ENCODE measurements at places on chromosomes 7 and 10. TPM values are rescaled to one million over a fixed set of nuclear protein-coding genes. Genes with fewer than 3 reads are reported as not detected.
A peak's percentile ranks its signal among the peaks of the same experiment; 100 is the strongest.

DNA sequence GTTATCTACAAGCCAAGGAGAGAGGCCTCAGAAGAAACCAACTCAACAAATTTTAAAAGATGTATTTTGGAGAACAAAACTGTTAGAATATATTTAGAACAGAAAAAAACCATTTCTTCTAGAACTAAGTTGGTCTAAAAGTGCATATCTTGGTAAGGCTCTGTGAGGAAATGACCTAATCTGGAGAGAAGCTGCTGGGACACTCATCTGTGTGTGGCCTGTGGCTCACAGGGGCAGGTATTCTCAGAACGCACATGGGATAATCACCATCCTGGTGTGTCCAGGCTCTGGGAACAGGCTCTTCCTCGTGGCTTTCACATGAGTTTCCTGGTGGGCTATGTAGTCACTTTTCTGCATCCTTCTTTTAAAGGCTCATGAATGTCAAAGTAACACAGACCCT lies 38.1 kb upstream of the PRSS1 start:
- DNase-seq, result no peak

- no peak for DNase-seq
Observed at GRCh38 chr10:1543596-1543995, 193.7 kb downstream of the ADARB2 start.

DNA sequence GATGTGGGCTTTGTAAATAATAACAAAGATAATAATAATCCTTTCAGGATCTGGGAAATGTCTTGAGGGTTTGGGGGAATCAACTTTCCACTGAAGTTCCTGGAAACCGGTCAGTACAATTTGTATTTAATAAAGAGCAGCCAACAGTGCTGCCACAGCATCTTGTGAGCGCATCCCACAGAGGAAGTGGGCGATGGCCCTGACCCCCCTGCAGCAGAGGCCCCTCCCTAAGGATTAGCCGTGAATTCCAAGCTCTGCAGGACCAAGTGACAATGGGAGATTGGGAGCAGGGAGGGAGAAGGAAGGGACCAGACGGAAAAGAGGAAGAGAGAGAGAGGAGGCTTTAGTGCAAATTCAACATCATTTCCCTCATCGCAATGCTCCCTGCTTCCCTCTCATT lies 349.2 kb downstream of the RNLS start:
- DNase-seq, result peak; percentile 35

DNA sequence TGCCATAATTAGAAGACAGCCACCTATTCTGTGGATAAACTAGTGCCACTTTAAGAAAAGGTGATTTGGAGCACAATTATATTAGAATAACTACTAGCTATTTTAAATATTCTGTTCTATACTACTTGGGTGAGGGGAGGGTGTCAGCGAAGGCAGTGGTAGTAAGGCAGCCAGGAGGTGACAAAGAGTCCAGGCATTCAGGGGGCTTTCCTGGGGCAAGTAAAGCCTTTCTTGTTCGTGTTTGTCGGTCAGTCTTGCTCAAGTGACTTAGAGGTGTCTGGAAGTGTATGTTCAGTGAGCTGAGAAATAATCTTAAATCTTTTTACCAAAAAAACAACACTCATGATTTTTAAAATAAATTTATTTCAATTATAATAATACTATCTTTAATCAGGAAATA lies 34.4 kb downstream of the ADD3 start:
- no peak for DNase-seq

DNA sequence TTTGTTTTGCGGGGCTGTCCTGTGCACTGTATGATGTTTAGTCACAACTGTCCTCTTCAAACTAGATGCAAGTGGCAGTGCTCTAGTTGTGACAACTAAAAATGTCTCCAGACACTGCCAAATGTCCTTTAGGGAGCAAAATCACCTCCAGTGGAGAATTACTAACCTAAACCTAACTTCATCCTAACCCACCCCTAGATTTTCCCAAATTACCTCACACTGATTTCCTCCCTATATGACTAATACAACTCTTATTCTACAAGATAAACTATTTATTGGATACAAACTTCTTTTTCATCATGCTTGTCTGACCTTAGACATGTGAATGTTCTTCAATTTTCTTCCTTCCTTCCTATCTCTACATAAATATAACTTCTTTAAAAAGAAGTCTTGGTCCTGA lies 26.4 kb downstream of the PNPLA8 start:
- DNase-seq, result no peak

DNA sequence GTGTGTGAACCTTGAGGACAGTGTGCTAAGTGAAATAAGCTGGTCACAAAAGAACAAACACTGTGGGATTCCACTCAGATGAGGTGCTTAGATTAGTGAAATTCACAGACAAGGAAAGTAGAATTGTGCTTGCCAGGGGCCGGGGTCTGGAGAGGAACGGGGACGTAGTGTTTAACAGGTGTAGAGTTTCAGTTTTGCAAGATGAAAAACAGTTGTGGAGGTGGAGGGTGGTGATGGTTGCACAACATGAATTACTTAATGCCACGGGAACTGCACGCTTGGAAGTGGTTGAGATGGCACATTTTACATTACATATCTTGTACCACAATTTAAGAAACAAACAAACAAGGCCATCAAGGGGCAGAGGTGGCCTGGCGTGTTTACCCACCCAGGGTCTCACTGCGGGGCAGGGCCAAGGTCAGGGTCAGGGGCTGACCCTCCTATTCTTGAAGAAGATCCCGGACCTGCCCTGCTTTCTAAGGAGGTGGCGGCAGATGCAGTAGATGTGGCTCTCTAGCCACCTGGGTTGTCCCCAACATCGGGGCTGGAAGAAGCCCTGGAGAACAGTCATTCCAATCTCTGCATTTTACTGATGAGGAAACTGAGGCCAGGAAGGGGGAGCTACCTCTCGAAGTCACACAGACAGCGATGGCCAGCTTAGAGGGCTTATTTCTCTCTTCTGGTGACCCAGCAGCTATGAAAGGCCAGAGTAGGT lies 91.5 kb upstream of the LRRC4 start:
- no peak for DNase-seq

DNA sequence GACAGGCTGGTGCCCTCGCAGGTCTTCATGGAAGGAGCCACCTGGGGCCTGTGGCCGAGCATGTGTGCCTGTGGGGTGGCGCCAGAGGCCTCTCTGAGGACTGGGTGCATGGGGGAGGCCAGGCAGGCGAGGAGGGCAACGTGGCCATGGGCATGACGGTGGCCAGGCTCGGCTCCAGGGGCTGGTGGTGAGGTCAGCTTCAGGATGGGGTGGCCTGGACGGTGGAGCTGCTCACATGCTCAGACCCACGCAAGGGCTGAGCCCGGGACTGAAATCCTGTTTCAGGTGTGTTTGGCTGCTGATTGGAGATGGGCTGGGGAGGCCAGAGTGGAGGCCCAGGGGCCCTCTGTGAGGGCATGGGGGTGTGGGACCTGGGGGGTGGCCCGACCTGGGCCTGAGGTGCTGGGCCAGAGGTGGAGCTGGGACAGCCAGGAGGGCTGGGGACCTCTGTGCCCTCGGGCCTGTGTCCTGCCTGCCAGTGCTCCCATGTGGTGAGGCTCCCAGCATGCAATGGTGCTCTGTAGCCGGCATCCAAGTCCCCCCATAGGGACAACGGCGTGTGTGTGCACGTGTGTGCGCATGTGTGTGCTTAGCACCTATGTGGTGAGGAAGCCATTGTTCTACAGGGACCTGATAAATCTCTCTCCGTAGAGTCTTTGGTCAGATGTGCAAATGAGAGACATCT lies 71.1 kb downstream of the INPP5A start:
- no peak for DNase-seq

CTAGE15 gene
- total RNA-seq, result not detected

GRCh38 chr10:60488111-60488669 lies 98.5 kb upstream of the ANK3 start:
- DNase-seq, result no peak

ACBD7 gene
- total RNA-seq, result 1.9 TPM

DNA sequence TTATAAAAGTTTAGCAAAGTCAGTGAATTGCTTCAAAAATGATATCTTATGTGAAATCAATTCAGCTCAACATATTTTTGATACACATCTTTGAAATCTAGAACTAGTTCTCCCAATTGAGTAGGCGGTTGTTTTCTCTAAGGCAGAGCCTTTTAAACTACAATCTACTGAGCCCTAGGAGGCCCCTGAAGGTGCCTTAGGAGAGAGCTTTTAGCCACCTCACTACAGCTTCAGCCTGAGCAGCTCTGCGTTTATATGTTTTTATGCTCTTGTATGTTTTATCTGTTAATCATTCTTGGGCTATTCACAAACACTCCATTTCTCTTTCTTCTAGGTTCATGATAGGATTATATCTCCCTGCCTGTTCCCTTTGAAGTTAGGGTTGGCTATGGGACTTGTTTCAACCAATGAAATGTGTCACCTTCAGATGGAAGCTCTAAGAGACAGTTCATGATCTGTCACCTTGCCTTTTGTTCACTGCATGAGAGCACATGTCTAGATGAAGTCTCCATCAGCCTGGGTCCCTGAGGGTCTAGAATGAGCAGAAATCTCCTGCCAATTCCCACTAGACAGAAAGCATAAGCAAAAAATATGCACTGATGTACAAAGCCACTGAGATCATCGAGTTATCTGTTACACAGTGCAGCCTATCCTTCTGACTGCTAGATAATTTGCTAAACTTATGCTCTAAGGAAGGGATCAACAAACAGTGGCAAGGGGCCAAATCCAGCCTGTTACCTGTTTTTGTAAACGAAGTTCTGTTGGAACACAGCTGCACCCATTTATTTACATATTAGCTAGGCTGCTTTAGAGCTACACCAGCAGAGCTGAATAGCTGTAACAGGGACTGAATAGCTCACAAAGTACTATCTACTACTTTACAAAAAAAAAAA lies 128.5 kb upstream of the CDK1 start:
- peak; percentile 76 for DNase-seq

DNA sequence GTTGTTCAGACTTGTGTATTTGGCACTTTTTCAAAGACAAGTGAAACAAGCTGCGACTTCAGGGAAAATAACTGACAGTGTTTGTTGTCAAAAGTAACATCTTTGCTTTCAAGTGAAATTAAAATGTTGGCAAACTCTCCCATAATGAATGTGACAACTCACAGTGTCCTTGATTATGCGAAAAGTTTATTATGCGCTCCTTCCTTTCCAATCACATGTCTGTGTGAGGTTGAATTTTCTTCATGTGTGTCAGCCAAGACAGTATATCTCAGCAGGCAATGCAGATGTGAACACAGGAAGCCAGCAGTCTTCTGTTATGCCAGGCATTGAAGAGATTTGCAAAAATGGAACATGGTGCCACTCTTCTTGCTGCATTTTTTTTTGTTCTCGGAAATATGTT lies 28.7 kb downstream of the FBH1 start:
- DNase-seq, result no peak

Data from umbilical cord (tissue), 2 donors.